ENCODE measurements at places on chromosomes 2 and 18.

- no peak for DNase-seq
Observed at GRCh38 chr2:3516831-3517230, 2.5 kb downstream of the ADI1 start.

DNA sequence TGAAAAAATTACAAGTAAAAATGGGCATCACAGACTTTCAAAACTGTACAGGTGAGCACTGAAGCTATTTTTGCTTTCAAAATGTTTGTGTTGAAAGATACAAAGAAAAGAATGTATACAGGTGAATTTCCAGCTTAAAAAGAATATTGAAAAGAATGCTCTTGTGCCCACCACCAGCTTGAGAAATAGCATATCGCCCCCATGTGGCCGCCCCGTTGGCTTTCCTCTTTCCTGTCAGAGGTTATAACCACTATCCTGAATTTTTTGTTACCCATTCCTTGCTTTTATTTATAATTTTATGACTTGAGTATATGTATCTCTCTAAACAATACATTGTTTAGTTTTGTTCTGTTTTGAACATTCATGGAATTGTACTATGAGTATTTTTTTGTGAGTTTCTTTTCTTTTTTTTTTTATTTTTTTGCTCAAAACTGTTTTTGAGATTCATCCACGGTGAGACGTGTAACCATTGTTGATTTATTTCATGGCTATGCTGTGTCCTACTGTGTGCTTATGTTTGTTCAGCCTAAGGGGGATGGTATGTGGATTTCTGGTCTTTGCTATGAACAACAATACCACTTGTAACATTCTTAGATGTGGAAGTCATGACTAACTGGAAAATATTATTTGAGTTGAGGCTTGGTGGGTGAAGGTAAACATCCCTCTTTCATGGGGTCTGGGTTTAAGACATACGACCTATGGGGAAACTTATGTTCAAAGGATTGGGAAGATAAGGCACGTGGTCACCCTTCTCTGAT is 11.6 kb downstream of the TRPM8 start:
- no peak for DNase-seq

DNA sequence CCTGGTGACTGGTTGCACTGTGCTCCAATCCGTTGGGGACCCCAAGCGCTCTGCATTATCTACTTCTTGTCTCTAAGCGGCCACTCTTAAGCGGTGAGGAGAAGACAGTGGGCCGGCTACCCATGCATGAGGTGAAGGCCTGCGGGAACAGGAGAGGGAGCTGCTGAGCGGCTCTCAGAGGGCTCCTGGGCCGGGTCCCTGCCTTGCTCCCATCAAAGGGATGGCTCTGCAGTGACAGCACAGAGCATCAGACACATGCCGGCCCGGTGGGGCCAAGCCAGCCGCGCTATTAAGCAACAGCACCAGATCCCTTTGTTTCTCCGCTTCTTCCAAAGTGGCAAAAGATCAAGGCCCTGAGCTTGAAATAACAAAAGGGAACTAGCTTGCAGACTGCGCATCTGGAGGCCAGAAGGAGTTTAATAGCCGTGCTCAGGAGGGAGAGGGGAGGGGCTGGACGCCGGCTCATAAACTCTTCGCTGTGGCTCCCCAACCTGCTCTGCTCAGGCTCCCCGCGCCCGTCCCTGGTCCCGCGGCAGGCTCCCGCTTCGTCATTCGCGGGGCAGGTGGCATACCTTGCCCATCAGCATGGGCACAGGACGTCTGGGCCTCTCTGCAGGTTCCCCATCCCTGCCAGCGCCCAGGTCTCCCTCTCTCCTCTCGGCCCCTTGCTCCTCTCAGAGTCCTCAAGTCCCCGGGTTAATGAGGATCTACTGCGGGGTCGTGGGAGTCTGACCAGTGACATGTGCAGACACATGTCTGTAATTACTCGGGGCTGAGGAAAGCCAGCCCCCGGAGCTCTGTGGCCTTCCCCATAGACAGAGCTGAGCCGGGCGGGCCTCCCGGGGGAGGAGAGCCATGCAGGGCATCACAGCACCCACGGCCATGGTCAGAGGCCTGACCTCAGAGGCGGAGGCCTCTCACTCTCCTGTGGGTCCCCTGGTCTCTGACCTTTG is 96.7 kb downstream of the ASB1 start:
- DNase-seq, result no peak

- DNase-seq, result no peak
Observed at GRCh38 chr2:74414881-74415761, 6.3 kb downstream of the C2orf81 start.

- peak; percentile 54 for DNase-seq
Observed at GRCh38 chr2:145692971-145693478, 1173.1 kb upstream of the ZEB2 start.

DNA sequence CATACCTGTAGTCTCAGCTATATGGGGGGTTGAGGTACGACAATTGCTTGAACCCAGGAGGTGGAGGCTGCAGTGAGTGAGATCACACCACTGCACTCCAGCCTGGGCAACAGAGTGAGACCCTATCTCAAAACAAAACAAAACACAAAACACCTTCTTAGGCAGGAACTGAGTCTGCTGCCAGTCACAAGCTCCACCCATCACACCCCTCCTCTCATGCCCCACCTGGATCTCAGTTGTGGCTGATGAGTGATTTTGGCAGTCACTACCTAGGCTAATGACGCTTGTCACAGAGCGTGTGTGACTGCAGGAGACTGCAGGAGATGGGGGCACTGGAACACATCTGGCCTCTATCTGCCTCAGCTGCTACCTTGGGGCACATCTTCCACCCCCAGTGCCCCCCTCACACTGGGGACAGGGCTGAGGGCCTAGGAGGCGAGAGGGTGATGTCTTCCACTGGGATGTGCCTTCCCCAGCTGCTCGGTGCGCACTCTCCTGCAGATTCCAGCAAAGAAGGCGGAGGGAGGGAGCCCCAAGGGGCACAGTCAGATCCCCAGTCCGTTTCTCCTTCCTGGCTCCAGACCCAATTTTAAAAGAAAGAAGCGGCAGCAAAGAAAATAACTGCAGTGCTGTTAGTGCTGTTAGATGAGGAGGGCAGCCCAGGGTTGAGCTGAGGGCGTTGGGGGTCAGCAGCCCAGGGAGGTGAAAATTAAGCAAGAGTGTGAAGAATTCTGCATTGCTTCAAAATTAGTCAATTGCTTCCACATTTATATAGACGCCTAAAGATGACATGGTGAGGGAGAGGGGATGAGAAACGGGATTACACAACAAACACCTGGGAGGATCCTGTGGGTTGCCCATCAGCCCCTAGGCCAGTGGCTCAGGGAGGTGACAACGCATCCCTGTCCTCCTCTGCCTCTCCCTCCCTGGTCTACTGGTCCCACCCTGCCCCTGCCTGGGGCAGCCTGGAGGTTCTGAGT is 143.6 kb upstream of the HAAO start:
- no peak for DNase-seq

DNA sequence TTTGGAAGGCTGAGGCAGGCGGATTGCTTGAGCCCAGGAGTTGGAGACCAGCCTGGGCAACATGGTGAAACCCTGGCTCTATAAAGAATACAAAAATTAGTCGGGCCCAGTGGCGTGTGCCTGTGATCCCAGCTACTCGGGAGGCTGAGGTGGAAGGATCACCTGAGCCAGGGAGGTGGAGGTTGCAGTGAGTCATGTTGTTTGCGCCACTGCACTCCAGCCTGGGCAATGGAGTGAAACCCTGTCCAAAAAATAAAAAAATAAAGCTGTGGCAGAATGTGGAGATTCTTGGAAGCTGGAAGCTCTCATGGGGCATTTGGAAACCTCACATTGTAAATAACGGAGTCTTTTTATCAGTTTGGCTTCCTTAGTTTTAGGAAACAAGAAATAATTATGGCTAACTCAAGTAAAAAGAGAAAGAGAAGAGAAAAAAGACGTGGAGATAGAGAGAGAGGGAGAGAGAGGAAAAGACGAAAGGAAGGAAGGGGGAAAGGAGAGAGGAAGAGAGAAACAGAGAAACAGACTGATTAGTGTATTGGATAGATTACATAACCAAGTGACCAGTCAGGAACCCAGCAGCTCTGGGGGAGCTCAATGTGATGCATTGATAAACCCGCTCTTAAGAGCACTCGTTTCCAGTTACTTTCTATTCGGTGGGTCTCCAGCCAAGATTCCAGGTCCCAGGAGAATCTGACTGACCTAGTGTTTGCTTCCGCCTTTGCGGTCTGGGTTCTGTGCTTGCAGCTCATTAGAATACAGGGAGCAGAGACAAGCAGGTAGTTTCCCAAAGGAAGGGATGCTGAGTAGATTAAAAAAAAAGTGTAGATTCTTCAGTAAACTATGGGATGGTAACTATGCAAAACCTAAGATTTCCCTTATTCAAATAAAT is 1.1 kb upstream of the SPAST start:
- DNase-seq, result peak; percentile 52

GRCh38 chr2:71943238-71944182 is 204.2 kb downstream of the CYP26B1 start:
- no peak for DNase-seq

- no peak for DNase-seq
Observed at GRCh38 chr2:236731767-236732580, 162.3 kb downstream of the ACKR3 start.

DNA sequence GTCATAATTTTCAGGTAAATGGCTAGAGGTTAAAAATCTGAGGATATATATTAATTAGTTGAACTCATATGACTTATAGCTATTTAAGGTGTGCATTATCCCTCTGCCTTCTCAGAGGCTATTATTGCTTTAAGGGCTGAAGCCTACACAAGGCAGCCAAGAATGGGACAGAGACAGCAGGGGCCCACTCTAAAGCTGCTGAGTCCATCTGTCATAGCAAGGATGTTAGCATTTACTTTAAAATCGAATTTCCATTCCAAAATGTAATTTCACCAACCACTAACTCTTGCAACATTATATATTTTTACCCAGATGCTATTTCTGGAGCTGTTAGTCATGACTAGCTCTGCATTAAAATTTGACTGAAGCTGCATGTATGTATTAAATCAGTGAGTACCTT is 236.3 kb upstream of the FSIP2 start:
- no peak for DNase-seq

GRCh38 chr2:6011921-6012320 is 319.7 kb downstream of the SOX11 start:
- no peak for DNase-seq

DNA sequence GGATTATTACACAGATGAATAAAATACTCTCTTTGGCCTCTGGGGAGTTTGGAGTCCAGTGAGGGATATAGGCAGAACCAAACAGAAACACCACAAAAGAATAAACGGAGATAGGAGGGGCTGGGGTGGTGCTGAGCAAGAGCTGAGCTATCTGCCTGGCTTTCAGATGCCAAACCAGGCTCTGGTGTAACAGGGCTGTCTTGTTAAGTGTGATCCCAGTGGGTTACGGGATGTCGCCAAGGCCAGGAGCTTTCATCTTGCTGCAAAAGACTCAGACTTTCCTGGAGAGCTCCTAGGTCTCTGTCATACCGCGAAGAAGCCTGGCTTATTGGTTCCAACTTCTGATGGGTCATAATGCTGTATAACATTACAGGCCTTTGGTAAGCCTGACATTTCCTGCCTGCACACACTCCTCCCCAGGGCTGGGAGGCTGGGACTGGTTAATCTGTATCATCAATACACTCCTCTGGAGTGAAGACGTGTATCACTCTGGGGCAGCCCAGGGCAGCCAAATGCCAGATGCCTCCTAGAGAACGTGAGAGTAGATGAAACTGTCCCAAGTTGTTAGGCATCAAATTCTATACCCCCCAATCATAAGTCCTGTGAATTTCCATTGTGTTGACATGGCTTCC is 60.5 kb downstream of the STPG4 start:
- no peak for DNase-seq

DNA sequence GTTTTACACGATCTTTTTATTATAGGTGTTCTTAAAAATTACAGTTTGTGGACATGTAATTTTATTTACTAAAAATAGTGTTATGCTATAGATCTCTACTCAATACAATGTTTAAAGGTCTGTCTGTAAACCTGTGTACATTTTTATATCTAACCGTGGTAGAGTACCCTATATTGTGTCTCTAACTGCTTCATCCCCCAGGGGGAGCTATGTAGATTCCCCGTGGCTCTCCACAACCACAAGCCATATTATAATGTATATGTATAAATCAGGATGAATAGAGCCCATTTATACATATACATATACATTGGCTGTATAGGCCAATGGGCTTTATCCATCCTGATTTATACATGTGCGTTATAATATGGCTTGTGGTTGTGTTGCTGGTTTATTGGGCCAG is 59.4 kb downstream of the ADAM23 start:
- DNase-seq, result no peak

DNA sequence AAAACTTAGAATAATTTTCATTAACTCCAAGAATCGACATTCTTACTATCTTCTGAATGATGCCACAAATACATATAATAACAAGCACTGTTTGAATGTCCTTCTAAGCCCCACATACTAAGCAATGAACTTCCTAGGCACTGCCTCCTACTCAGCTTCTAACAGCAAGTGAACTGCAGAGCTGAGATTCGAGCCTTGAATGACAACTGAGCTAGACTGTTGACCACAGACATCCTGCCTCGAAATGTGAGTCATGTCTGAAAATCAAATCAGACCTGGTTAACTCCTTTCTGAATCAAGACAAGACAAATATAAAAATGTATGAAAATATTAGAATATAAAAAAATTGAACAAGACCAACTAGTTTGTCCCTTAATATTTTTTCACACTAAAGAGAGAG is 108.1 kb downstream of the MYT1L start:
- DNase-seq, result no peak

DNA sequence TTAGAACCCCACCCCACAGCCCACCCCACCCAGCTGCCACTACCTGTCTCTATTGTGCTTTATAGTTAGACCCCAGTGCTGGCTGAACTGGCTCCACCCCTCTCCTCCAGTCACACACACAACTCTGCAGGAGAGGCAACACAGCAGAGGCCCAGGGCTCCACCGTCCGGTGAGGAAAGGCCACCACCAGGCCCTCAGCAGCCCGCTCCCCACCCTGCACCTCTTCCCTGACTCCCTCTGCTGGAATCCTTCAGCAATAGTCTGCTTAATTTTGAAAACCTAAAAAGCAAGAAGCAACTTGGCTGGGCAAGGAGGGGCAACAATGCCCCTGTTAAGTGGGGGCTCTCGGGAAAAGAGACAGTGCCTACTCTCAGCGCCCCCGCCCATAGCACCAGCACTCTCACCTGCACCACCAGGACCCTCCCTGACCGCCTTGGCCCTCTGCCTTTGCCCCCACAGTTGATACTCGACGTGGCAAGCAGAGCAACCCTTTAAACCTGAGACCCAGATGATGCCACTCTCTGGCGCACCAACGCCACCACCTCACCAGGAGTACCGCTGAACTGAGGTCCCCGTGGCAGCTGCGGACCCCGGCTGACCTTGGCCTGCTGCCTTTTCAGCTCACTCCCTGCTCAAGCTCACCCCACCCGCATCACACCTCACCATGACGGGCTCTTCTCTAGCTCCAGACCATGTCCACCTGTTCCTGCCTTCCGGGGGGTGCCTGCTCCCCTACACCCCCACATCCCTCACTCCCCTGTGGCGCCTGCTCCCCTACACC is 45.7 kb downstream of the NDUFA10 start:
- DNase-seq, result no peak

GRCh38 chr2:181992776-181993175 is 7.1 kb downstream of the PPP1R1C start:
- no peak for DNase-seq

DNA sequence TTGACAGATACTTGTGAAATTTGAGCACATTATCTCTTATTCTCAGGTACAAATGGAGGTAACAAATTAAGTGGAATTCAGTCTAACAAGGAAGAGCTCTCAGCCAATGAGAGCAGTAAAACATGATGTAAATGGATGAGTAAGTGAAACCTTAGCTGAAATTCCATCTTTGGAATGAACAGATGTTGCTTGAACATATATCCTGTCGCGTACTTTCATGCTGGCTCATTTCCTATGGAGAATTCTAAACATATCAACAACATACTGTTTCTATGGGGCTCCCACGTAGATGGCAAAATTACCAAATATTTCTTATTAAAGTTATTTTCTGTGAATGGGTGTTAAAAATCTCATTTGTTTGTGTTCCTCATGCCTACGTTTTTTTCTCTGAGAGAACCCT is 256.3 kb upstream of the LINC00305 start:
- no peak for DNase-seq
